ENCODE measurements at places on chromosomes 12 and 14.
A peak's percentile ranks its signal among the peaks of the same experiment; 100 is the strongest.

DNA sequence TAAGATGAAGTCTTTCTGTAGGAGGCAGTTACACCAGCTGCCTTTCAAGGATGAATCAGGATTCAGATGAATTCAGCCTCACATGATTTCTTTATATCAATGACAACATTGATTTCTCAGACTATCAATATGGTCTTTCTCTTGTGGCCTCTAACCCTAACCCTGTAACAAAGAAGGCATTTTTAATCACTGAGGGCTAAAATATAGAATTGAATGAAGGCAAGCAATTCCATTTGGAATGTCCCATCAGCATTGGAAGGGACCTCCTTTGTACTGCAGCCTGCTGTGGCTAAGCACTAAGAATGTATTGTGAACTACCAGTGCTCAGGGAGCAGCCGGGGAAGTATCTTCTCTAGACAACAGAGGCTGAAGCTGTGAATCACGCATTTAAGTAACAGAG, 90.6 kb upstream of the FRMD6 start:
- DNase-seq = no peak

GRCh38 chr14:85234156-85235025, 295.6 kb upstream of the FLRT2 start:
- peak; percentile 69 for DNase-seq

DNA sequence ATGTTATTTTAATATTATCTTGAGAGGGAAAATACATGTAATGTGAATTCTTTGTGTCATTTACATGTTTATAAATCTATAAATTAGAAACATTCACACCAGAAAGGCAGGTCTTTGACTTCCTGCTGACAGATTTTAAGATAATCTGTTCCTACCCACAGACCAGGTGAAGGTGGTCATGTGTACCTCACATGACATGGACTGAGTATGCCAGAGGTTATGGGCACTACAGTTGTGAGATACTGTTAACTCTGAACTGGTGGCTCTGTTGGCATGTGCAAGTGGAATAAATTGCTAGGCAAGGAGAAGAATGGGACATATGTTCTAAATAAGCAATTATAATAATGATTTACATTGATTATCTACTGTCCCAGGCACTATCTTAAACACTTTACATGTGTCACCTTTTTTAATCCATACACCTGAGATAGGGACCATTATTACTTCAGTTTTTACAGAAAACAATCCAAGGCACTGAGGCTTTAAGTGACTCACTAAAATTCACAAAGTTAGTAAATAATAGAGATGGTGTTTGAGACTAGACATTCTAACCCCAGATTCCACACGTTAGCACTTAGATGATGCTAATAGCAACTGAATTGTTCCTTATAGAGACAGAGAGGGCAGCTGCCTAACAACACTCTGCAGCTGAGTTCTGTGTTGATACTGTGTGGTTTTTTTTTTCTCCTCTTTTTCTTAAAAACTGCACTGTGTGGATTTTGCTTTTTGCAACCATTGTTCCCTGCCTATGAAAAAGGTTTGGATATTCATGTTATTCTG, 23.8 kb downstream of the SLC16A7 start:
- no peak for DNase-seq

DNA sequence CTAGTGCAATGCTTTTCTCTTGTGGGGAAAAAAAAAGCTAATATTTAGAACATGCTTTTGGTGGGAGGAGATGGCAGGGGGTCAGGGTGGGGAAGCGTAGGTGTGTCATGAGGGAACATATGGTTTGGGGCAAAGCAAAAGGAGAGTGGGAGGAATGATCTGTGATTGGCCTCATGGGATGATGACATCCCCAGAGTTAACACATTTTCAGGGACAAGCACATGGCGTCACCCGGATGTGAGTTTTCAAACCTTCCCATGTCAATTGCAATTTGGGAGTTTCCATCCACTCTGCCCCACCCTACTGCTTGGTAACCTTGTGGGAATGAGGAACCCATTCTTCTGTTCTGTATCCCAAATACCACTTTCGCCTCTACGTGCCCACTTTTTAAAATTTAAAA, 164.2 kb downstream of the SSPN start:
- no peak for DNase-seq

DNA sequence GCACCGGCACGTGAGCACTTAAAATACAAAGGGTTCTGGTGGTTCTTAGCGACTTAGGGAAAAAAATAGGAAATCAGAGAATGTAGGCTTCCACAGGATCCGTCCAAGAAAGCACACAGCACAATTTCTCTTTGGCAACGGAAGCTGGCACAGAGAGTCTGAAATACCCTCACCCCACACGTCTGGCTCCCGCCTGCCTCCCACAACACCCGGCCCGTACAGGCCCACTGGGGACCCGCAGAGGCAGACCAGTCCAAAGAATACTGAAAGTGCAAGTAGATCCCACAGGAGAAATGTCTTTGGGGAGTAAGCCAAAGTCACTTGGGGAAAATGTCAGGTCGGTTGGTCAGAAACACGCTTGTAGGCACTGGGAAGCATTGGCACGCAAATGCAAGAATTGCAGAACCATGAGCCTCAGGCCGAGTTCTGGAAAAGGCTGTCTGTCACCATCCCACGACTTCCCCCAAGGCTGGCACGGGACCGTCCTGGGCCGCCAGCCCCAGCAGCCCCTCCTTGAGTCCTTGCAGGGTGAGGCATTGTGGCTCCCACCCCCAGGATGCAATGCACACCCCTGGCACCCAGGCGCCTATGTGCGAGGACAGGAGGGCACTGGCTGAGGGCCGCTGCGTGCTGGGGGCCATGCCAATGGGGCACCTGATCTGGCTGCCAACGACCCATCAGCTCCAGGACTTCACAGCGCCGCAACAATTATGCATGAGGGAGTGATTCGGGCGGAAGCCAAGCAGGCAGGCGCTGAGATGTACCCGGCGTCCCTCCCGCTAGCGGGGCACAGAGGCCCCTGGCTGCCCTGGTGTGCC, 29.7 kb downstream of the CHGA start:
- no peak for DNase-seq

- DNase-seq = peak; percentile 52
Measured at GRCh38 chr12:130872179-130873096, 572 bp downstream of the RAN start.

DNA sequence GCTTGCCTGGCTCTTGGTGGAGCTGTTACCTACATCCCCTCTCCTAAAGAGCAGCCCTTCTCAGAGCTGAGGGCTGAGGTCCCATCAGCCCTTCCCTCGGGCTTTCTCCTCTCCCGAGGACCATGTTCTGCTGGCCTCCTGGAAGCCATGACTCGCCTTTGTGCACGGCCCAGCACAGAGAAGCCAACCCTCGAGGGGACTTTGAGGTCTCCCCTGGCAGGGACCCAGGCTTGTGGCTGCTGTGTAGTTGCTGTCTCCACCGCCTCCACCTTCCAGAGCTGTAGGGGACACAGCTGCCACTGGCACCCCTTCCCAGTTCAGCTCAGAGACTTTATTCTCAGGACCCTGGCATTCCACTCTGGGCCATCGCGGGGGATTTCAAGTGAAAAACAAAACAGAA, 22.9 kb upstream of the CCND2 start:
- no peak for DNase-seq

- no peak for DNase-seq
Measured at GRCh38 chr12:110809149-110809548, 37.6 kb upstream of the CCDC63 start.

- no peak for DNase-seq
Measured at GRCh38 chr14:94028450-94028826, 2.3 kb downstream of the OTUB2 start.

GRCh38 chr14:86402545-86402944, 872.6 kb downstream of the FLRT2 start:
- DNase-seq = no peak

- DNase-seq = peak; percentile 34
Measured at GRCh38 chr12:57887631-57888408, 41.3 kb upstream of the CTDSP2 start.

DNA sequence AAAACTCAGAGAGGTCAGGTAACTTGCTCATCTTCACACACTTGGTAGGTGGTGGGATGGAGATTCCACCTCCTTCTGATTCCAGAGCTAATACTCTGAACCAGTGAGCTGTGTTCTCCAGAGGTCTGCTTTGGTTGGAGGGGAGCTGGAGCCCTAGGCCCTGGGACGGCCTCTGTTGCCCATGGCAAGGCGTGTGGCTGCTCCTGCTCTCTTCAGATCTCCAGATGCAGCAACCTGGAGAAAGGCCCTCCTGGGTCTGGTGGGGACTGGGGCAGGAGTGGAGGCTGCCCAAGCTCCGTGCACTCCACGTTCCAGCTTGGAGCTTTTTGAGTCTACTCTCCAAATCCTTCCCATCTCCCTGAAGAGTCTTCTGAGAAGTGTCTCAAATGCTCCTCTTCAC, 10.7 kb downstream of the CCND2 start:
- DNase-seq = no peak

GRCh38 chr14:76958980-76959710, 69.4 kb downstream of the IRF2BPL start:
- DNase-seq = no peak

GRCh38 chr12:66240096-66240820, 51.2 kb downstream of the IRAK3 start:
- DNase-seq = no peak

- DNase-seq = peak; percentile 19
Measured at GRCh38 chr12:85865890-85866289, 8.2 kb upstream of the NTS start.

DNA sequence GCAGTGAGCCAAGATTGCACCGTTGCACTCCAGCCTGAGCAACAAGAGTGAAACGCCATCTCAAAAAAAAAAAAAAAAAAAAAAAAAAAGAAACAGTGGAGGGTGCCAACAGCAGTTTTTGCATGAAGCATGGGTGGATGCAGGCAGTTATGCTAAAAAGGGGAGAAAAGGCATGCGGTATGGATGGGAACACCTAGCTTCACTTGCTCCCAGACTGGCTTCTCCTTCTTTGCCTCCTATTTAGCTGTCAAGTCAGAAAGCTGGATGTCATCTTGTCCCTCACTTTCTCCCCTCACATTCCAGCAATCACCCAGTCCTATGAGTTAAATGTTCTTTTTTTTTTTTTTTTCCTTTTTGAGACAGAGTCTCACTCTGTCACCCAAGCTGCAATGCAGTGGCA, 2.6 kb downstream of the EEF1AKMT3 start:
- DNase-seq = no peak

DNA sequence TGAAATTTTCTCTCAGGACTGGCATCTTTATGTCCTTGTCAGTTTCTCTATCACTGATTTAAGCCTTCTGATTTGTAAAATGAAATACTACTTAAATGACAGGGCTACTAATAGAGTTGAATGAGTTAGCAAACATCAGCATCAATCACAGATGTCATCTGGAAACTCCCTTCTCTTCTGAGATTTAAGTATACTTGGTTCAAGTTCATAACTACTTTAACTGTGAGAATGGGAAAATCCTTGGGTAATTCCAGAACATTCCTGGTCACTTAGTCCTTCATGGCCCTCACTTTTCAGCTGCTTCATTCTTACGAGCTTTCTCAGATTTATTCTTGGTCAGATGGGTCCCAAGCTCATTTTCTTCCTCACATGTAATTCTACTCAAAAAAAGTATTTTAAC, 1655.3 kb upstream of the FLRT2 start:
- DNase-seq = no peak
